Naive B cell (primary cell): ENCODE measurements at places on chromosomes 5 and 9. TPM values are rescaled to one million over a fixed set of nuclear protein-coding genes. Genes with fewer than 3 reads are reported as not detected.

DMRT3 gene
- polyA plus RNA-seq = not detected

HNRNPA0 gene
- polyA plus RNA-seq = 18.1 TPM

F2R gene
- polyA plus RNA-seq = not detected

ZNF366 gene
- polyA plus RNA-seq = not detected

DNA sequence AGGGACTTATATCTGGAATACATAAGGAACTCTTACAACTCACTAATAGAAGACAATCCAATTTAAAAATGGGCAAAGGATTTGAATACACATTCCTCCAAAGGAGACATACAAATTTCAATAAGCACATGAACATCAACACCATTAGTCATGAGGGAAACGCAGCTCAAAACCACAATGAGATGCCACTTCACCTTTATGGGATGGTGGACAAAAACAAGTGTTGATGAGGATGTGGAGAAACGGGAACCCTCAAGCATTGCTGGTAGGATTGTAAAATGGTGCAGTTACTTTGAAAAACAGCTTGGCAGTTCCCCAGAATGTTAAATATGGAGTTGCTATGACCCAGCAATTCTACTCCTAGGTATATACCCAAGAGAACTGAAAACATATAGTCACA is 72.7 kb upstream of the IER5L start:
- no peak overlapping the region for H3K4me3 ChIP-seq
- H3K27ac ChIP-seq = no peak overlapping the region
- peaks cover 41% of the 10 kb centered on the region for H3K27me3 ChIP-seq
- H3K36me3 ChIP-seq = no peaks in the 10 kb centered on the region
- DNase-seq = no peak

- no peaks in the 10 kb centered on the region for H3K4me1 ChIP-seq
- H3K27ac ChIP-seq = no peak overlapping the region
- peaks cover 3% of the 10 kb centered on the region for H3K27me3 ChIP-seq
- DNase-seq = no peak
- H3K36me3 ChIP-seq = no peaks in the 10 kb centered on the region
- H3K4me3 ChIP-seq = no peak overlapping the region
Measured at GRCh38 chr9:108553111-108553635, 302.6 kb downstream of the ACTL7B start.

DNA sequence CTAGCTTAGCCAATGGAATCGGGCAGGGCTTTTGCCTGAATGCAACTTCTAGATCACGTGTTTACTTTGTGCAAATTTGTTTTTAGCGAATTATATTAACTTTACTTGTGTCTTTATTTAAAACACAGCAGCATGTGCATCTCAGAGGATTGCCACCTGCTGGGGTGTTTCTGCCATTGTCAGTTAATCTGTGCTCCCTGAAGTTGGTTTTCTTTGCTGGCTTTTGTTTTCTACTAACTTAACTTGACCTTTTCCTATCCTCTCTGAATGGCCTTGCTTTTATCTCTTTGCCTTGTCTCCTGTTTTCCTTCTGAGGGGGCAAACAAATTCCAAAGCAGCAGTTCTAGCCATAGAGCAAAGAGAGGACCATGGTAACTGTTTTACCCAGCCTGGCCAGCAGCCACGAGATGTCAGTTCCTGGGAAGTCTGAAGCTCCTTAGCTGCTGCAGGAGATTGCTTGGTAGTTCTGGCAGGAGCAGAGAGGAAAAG is 67.6 kb downstream of the ARHGEF28 start:
- H3K4me3 ChIP-seq = no peak overlapping the region
- no peak for DNase-seq
- no peak overlapping the region for H3K27ac ChIP-seq

DNA sequence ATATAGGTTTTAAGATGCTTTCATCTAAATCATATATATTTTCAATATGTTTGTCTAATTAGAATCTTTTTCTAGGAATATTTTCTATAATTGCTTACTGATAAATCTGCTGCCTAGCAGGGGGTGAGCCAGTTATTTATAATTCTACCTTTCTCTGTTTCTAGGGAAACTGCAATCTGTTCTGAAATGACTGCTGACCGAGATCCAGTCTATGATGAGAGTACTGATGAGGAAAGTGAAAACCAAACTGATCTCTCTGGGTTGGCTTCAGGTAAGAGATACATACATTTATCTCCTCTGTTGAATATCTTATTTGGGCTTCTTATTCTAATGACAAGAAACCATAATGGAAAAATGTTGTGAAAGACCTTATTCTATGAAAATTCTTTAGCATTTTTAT is 127.3 kb downstream of the XRCC4 start:
- DNase-seq = no peak
- no peak overlapping the region for H3K4me3 ChIP-seq
- H3K27me3 ChIP-seq = no peaks in the 10 kb centered on the region
- no peaks in the 10 kb centered on the region for H3K4me1 ChIP-seq
- peaks cover 15% of the 10 kb centered on the region for H3K36me3 ChIP-seq
- no peak overlapping the region for H3K27ac ChIP-seq

- H3K36me3 ChIP-seq = no peaks in the 10 kb centered on the region
- no peak overlapping the region for H3K27ac ChIP-seq
- DNase-seq = no peak
Measured at GRCh38 chr9:135295551-135296300, 183.9 kb upstream of the PPP1R26 start.

DNA sequence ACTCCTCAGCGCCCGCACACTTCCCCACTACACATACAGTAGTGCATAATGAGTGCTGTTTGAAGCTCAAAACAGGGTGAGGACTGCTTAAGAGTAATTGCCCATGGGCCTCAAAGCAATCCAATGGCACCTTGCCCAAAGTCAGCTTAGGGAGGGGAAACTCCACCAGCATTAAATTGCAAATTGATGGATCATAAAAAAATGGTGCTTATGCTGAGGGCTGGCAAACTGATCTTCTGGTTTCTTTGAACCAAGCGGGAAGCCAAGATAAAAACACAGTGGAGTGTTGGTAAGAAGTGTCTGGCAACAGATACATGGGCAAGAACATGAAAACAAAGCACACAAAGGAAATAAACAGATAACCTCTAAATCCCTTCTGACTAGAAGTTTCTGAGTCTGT is 28.0 kb downstream of the TLE1 start:
- H3K27me3 ChIP-seq = no peaks in the 10 kb centered on the region
- DNase-seq = no peak
- peaks cover 18% of the 10 kb centered on the region for H3K36me3 ChIP-seq
- H3K27ac ChIP-seq = peak overlapping the region; percentile 66
- no peak overlapping the region for H3K4me3 ChIP-seq
- peaks cover 70% of the 10 kb centered on the region for H3K4me1 ChIP-seq

GRCh38 chr5:74279244-74279643 is 361.3 kb downstream of the ENC1 start:
- no peaks in the 10 kb centered on the region for H3K36me3 ChIP-seq
- peaks cover 18% of the 10 kb centered on the region for H3K27me3 ChIP-seq
- H3K27ac ChIP-seq = no peak overlapping the region
- H3K4me3 ChIP-seq = no peak overlapping the region
- DNase-seq = no peak
- no peaks in the 10 kb centered on the region for H3K4me1 ChIP-seq

- H3K4me3 ChIP-seq = no peak overlapping the region
- peaks cover 19% of the 10 kb centered on the region for H3K4me1 ChIP-seq
- H3K36me3 ChIP-seq = peaks cover 6% of the 10 kb centered on the region
- no peaks in the 10 kb centered on the region for H3K27me3 ChIP-seq
- no peak overlapping the region for H3K27ac ChIP-seq
Measured at GRCh38 chr5:132561601-132562000, 4.8 kb downstream of the RAD50 start.
